Midbrain (tissue), 1 donor: ENCODE measurements at places on chromosomes 11 and 22.

- no peak for DNase-seq
Measured at GRCh38 chr11:29018631-29019030, 910.4 kb downstream of the METTL15 start.

DNA sequence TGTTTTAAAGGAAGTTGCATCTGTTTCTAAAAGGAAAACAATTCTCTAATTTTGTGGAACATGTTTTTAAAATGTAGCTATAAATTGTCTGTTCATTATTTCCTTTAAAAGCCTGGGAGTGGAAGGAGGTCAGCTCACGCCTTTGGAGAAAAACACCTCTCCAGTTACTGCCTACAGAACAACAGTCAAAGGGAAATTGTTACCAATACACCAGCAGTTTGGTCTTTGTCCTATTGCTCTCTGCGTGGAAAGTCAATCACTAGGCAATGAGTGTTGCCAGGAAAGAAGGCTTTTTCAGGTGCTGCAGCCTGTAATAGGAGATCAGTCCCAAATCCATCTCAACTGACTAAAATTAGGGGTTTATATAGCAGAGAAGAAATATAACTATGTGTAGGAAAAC, 22.2 kb downstream of the SVIP start:
- no peak for DNase-seq

DNA sequence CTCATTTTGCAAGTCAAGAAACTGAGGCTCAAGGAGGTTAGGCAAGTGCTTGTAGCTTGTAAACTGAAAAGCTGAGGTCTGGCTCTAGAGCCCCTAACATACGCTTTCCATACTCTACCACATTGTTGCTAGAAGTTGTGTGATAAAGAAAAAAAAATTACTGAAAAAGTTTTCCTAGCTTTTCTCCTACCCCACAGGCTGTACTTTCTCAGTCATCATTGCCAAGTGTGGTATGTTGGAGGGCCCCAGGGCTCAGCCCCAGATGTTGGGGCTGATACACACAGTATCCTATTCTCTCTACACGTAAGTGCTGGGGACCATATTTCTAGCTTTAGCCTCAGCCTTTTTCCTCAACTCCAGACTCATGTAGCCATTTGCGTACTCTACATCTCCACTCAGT, 16.0 kb downstream of the KREMEN1 start:
- no peak for DNase-seq

- no peak for DNase-seq
Measured at GRCh38 chr11:18495703-18496102, 31.0 kb downstream of the TSG101 start.

DNA sequence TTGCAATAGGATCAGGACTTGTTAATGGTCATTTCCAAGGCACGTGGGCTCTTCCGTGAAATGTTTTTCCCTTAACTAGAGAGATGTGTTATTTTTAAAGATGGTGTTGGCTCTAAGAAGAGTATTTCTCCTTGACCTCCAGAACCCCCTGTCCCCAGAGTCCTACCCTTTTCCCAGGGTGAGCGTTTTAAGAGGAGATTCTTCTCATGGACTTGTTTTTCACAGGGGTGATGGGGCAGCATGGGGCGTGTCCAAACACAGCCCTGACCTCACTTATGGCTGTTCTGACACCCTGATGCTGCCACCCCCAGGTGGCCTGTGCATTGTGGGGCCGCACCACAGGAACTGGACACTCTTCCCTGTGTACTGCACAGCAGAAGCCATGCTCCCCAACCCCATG, 335.7 kb downstream of the TBC1D22A start:
- DNase-seq = no peak

- DNase-seq = no peak
Measured at GRCh38 chr22:21634844-21635243, 2.3 kb downstream of the CCDC116 start.

- DNase-seq = peak; percentile 15
Measured at GRCh38 chr11:9739123-9739900, 75.4 kb downstream of the SWAP70 start.

- DNase-seq = no peak
Measured at GRCh38 chr11:66492161-66492865, 12.1 kb downstream of the DPP3 start.

DNA sequence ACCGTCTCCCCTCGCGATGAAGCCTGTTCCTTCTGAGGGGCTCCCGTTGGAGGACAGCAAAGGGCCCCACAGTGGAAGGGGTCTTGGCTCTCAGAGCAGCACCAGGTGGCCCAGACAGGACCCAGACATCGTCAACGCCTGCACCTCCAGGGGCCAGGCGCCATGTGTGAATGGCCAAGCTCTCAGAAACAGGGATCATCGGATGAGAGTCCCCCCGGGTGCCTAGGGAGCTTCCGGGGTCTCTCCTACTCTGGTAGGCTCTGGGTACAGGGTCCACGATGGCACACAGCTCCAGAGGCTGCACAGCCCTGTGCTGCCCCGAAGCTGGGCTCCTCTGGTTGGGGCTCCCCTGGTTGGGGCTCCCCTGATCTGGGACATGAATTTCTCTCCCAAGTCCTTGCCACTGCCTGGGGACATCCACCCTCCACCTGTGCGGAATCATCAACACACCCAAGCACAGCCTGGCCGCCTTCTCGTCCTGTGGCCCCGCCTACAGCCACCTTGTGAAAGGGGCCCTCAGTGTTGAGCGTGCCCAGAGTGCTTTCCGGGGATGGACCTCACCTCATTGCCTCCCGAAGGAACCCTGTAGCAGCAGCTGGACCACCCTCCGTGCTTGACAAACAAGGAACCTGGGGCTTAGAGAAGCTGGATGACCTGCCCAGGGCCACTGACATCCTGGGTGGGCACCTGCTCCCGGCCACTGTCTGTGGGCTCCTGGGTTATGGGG, 929.0 kb downstream of the BRD1 start:
- no peak for DNase-seq

GRCh38 chr11:80650966-80651365, 1210.1 kb upstream of the TENM4 start:
- no peak for DNase-seq

DNA sequence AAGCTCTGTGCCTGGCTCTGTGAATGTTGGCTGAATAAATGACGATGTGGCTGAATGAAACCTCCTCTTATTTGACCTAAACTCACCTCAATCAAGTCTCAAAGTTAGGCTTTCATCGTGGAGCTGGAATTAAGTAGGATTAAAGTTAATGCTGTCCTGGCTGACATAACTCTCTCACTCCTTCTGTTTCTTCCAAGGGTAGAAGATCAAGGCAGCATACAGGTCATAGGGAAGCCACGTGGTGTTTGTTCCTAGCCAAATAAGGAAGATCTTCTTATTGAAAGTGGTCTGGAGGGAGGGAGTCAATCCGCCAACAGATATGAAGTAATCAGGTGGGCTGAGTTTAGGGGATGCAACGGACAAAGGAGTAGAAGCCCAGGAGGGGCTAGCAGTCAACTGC, 59.5 kb downstream of the TRIM29 start:
- DNase-seq = no peak

- no peak for DNase-seq
Measured at GRCh38 chr11:74321487-74322188, 10.2 kb upstream of the P4HA3 start.

DNA sequence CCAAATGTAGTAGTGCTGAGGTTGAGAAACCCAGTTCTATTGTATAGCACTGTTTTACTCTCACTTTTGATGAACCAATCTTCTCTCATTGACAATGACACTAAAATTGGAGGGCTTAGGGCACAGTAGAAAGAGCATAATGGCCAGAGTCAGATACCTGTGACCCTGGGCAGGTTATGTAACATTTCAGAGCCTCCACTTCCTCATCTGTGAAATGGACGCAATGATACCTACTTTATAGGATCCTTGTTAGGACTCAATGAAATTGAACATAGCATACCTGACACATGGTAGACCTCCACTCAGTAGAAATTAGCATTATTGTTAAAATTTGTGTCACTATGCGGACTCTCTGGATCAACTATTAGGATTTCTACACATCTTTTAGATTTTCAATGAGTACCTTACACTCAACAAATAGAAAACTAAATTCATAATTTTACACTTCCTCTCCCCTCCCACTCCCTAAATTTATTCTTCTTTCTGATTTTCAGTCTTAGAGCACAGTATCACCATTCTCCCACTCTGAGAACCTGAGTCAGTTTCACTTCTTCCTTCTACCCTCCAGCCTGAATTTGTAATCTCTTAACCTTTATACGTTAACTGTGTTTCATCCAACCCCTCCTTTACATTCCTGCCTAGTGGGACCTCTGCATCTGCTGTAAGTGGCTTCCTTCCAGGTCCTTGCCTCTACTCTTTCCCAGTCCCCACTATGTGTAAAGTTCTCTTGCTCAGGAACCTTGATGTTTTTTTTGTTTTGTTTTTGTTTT, 78.3 kb downstream of the MICAL2 start:
- no peak for DNase-seq

DNA sequence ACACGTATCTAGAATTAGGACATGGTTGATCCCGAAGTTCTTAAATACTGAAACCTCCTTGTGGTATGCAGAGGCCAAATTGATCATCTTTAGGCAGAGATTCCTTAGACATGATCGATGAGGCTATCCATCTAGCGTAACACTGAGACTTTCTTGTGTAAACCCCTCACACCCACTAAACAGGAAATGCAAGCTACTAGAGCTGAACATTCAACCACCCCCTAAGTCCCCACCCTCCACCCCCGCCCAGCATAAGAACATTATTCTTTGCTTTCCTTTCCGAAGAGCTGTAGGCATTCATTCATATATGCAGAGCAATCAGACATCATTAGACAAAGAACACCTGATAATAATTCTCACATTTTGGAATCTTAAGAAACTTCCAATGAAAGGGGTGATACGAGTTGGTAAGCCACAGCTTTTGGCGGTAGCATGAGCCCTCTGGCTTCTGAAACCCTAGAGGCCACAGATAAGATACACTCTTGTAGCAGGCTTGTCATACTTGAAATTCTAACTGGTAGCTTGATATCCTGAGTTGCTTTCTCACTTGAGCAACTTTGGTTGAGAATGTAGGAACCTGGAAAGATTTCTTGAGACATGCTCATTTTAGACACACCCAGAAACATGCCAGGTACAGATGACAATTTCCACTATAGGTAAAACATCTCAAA, 42.2 kb downstream of the FLI1 start:
- DNase-seq = no peak

DNA sequence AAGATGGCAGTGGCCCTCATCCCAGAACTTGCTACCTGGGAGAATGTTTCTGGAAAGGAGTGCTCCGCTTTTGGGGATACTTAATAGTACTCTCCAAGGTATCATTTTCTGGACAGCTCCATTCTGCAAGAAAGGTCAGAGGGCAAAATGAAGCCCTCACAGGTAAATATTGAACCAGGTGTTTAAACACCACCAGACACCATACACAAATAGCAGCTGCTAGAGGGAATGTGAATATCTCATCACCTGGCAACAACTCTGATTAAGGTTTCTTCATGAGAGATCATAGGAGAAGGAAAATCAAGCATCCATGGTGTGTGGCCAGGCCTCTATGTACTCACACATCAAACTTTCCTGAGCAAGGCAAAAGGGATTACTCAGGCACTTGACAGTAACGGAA, 226.1 kb upstream of the FAT3 start:
- DNase-seq = no peak

DNA sequence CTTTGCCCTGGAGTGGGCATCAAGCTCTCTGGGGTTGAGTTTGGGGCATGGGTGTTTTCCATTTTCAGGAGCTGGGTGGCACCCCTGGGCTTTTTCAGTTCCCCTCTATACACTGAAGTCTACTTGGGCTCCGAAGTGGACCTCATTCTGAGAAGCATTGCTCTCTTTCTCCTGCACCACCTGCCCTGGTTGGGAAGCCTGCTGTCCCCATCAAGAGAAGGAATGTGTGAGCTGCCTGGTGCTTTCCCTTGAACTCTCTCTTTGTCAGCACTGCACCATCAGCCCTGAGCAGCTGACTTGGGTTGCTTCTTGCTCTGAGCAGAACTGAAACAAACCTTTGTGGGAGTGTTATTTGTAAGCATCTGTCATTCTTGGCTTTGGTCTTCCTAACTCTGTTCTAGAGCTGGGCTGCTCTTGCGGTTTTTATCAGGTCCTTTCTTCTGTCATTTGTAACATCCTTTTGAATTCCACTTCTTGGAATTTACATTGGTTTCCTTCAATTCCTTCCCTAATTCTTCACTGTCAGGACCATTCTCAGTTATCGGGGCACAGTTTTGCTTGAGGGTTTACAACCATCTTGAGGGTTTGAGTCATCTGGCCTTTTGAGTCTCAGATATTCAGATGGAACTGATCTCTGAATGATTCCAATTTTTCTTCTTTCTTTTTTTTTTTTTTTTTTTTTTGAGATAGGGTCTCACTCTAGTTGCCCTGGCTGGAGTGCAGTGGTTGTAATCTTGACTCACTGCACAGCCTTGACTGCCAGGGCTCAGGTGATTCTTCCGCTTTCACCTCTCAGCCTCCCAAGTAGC, 20.5 kb downstream of the UBE2L3 start:
- peak; percentile 54 for DNase-seq

DNA sequence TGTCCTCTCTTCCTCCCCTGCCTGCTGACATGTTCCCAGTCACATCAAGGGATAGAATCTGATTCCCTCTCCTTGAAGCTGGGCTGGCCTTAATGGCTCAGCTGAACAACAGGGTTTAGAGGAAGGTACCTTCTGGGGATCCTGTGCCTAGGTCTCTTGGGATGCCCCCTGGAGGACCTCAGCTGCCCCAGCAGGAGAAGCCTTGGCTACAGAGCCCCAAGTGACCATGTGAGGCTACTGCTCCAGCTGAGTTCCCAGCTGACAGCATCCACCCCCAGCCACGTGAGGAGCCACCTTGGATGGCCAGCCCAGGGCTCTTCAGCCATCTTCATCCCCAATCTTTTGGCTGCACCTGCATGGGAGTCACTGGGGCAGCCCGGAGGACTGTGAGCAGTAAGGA, 1499.3 kb downstream of the TBC1D22A start:
- no peak for DNase-seq

DNA sequence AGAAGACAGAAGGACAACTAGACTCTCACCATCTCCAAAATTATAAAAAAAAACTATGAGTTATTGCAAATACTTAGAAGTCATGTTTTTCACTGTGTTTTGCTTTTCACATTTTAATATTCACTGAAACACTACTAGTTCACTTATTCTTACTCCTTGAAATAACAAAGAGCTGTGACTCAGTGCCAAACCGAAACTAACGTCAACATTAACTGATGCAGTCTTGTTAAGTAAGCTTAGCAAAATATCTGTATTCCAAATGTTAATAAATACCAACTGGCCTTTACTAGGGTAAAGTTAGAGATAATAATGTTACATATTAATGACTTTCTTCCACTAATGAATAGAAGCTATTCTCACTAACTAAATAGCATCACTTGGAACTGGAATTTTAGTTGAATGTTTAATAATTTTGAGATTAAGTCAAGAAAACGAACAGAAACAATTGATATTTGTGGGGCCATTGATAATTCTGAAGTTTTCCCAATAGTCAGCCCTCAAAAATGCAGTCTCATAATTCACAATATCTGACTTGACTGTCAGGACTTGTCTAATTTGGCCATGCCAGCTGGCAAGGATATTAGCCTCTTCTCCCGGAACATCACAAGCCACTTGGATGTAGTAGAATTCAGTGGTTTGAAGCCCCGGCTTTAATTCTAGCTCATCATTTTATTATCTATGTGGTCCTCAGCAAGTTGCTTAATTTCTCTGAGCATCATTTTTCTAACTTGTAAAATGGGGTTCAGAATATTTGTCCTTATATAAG, 230.1 kb upstream of the DDI1 start:
- no peak for DNase-seq
